ENCODE measurements at places on chromosomes 12 and 14.
A peak's percentile ranks its signal among the peaks of the same experiment; 100 is the strongest.

- H3K36me3 ChIP-seq, result no peaks in the 10 kb centered on the region
- peak overlapping the region; percentile 58 for H3K27ac ChIP-seq
- peaks cover 7% of the 10 kb centered on the region for H3K4me1 ChIP-seq
- DNase-seq, result no peak
- no peak overlapping the region for H3K4me3 ChIP-seq
These were observed 65.1 kb upstream of the KTN1 start for GRCh38 chr14:55514819-55515490.

- no peak overlapping the region for H3K4me3 ChIP-seq
- peaks cover 25% of the 10 kb centered on the region for H3K27me3 ChIP-seq
- DNase-seq, result peak; percentile 19
- H3K36me3 ChIP-seq, result peaks cover 2% of the 10 kb centered on the region
- H3K4me1 ChIP-seq, result no peaks in the 10 kb centered on the region
These were observed 1053.8 kb downstream of the BCL11B start for GRCh38 chr14:98218218-98218617.

GRCh38 chr12:70686299-70686698 is 49.1 kb upstream of the PTPRB start:
- H3K27me3 ChIP-seq, result peaks cover 3% of the 10 kb centered on the region
- no peak for DNase-seq
- H3K36me3 ChIP-seq, result no peaks in the 10 kb centered on the region
- no peaks in the 10 kb centered on the region for H3K4me1 ChIP-seq
- no peak overlapping the region for H3K27ac ChIP-seq
- no peak overlapping the region for H3K4me3 ChIP-seq

GRCh38 chr12:68595241-68595640 is 15.5 kb upstream of the RAP1B start:
- no peak overlapping the region for H3K4me3 ChIP-seq
- no peak for DNase-seq
- no peak overlapping the region for H3K27ac ChIP-seq
- H3K27me3 ChIP-seq, result peaks cover 2% of the 10 kb centered on the region
- peaks cover 4% of the 10 kb centered on the region for H3K36me3 ChIP-seq

- H3K27me3 ChIP-seq, result no peaks in the 10 kb centered on the region
- peaks cover 43% of the 10 kb centered on the region for H3K36me3 ChIP-seq
- peaks cover 26% of the 10 kb centered on the region for H3K4me1 ChIP-seq
- no peak overlapping the region for H3K4me3 ChIP-seq
These were observed 5.6 kb downstream of the FAM234B start for GRCh38 chr12:13049816-13050215.

DNA sequence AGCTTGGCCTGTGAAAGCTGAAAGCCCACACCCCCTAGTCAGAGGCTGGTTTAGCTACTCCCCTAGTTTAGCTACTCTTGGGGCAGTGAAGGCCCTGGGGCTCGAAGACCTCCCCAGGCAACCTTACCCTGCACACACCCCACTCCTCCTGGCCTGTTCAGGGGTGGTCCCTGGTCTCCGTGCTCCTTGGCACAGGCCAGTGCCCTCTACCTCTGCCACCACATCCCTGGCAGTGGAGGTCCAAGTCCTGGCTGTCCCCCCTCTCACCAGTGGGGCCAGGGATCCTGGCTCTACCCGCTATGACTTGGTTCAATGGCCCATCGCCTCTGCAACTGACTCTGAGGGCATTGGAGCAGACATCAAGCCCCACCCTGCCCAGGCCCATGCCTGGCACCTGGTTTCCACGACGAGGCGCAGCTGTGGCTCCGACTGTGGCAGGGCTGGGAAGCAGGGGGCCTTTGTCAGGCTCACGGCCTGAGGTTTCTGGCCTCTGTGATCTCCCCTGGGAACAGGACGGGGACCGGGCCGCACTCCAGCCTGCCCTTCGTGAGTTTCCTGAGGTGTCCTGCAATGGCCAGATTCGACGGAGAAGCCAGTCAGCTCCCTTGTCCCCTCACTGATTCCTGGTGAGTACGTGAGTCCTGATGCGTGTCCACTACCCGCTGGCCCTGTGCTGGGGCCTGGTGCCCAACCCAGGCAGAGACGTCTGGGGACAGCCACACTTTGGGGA is 5.7 kb downstream of the TMEM121 start:
- H3K27ac ChIP-seq, result no peak overlapping the region
- DNase-seq, result no peak
- no peak overlapping the region for H3K4me3 ChIP-seq
- H3K27me3 ChIP-seq, result peaks cover 39% of the 10 kb centered on the region
- H3K36me3 ChIP-seq, result no peaks in the 10 kb centered on the region
- H3K4me1 ChIP-seq, result peaks cover 6% of the 10 kb centered on the region

- DNase-seq, result no peak
- H3K36me3 ChIP-seq, result no peaks in the 10 kb centered on the region
- peaks cover 3% of the 10 kb centered on the region for H3K27me3 ChIP-seq
- peaks cover 6% of the 10 kb centered on the region for H3K4me1 ChIP-seq
These were observed 17.7 kb upstream of the ADCK1 start for GRCh38 chr14:77782202-77782601.

DNA sequence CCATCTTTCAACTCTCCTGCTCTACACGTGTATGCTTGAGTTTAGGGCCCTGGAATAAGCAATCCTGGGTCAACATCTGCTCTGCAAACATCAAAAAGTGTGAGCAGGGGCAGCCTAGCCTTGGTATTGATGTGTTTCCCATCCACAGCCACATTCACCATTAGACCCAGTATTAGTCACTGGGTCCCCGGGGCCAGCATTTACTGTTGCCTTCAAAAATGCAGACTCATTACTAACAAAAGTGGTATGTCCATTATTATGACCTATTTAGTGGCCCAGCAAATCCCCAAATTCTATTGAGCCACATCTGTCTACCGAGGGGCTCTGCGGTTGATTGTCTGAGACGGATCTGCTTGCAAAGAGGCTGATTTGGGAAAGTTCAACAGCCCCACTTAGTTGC is 661.8 kb downstream of the DIO2 start:
- peaks cover 5% of the 10 kb centered on the region for H3K36me3 ChIP-seq
- H3K27ac ChIP-seq, result no peak overlapping the region
- peaks cover 75% of the 10 kb centered on the region for H3K4me1 ChIP-seq
- DNase-seq, result no peak
- H3K27me3 ChIP-seq, result peaks cover 2% of the 10 kb centered on the region

DNA sequence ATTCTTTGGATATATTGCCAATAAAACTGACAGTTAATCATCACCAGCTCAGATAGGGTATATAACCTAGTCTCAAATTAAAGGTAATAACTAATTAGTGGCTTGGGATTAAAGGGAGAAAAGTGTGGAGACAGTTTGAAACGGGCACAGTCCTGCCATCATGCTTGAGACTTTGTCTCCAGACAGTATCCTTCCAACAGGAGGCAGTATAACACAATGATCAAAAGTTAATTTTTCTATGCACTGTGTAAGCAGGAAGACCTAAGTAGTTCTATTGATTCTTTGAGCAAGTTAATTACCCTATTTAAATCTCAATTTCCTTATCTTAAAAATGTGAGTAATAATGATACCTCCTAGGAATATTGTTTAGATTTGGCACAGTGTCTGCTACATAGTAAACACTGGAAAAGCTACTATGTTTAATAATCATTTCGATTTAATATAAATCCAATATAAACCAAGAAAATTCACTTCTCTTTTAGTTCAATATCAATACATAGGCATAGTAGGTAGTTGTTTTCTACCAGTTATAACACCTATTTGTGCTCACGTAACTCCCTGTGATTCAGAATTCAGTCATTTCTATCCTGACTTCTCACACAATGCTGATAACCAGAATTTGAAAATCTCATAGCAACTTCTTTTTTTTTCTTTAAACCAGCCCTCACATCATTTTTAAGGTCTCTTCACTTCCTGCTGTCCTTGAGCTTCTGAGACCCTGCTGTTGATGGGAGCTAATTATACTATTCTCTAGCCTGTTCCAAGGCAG is 53.7 kb downstream of the GALNT4 start:
- H3K4me1 ChIP-seq, result peaks cover 11% of the 10 kb centered on the region
- DNase-seq, result no peak
- peak overlapping the region; percentile 33 for H3K27ac ChIP-seq
